ENCODE measurements at places on chromosomes 6 and 20.

DNA sequence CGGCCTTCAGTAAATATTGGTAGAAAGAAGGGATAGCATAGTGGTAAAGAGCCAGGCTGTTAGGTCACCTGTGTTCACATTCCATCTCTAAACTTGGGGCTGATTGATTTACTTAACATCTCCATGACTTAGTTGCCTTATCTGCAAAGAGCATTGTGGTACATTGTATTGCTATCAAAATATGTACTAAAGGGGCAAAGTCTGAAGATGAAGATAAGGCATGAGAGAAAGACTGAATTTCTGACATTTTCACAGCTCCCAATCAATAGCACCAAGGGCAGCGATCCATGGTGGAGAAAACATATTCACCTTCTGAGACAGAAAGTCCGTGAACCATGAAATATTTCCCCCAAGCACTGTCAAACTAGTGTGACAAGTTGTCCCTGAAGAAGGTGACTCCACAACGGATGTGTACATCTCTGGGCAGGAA, 223.3 kb upstream of the STXBP5 start:
- DNase-seq: no peak

GRCh38 chr6:154370545-154370944, 13.9 kb upstream of the IPCEF1 start:
- no peak for DNase-seq

DNA sequence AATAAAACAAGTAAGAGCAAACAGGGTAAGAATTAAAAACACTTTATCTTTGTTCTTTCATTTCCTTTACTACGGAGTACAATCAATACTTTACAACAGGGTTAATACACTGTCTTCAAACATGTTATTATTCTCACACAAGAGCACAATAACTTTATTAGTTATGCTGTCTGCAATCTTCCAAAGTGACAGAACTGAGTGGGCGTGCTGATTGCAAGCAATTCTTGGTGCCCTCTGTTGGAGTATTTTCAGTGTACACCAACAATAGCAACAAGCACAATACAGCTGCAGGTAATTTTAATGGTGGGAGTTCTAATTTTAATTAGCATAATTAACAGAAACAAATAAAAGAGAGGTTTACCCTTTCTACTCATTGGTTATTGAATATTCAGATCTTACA, 33.9 kb upstream of the PTPRK start:
- no peak for DNase-seq

DNA sequence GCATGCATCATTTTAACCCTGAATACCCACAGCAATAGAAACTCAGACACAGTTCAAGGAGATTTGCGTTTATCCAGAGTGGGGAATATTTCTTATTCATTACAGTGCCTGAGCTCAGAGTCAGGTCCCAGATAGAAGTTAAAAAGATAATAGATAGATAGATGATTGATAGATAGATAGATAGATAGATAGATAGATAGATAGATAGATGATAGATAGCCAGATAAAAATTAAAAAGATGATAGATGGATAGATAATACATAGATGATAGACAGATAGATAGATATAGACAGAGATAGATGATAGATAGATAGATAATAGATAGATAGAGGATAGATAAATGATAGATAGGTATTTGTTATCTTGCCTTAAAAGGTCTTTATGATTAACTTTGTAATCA, 184.7 kb downstream of the MYLK4 start:
- no peak for DNase-seq

DNA sequence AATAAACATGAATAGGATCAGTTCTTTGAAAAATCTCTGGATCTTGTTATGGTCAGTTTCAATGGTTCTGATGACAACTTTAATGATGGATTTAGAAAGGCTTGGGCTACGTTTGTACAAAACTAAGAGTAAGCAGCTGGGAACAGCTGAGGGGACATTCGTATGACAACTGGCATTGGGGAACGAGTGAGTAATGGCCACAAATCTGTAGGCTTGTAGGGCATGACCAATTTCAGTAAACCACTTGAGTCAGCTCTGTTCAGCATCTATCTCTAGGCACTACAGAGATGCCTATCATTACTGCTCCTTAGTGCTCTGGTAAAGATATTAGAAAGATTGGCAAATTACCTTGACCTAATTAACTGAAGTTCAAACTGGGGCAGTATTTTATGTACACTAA, 1375.6 kb downstream of the EPHA7 start:
- DNase-seq: no peak

Measured in activated CD4-positive, CD25-positive, alpha-beta regulatory T cell (primary cell).